ENCODE measurements at places on chromosomes 11 and 22. TPM values are rescaled to one million over a fixed set of nuclear protein-coding genes. Genes with fewer than 3 reads are reported as not detected.

Gene UPB1
- total RNA-seq: not detected

Gene TH
- total RNA-seq: not detected

Gene CARS1
- total RNA-seq: 61.3 TPM

Gene ABCC8
- total RNA-seq: 1.4 TPM

Gene GP1BB
- total RNA-seq: 1.2 TPM

Gene CHRDL2
- total RNA-seq: 4.6 TPM

Gene ACTN3
- not detected for total RNA-seq

Gene RAB30
- total RNA-seq: 8.9 TPM

Gene OR8D4
- total RNA-seq: not detected

Gene TMEM191C
- total RNA-seq: 1.0 TPM

Gene CWF19L2
- 4.6 TPM for total RNA-seq

Gene TTC36
- total RNA-seq: not detected

Gene OR2D2
- total RNA-seq: not detected

Gene KRTAP5-8
- not detected for total RNA-seq

Gene RBMXL2
- not detected for total RNA-seq

Gene RIN1
- total RNA-seq: 35.7 TPM

Gene SEPTIN3
- 1.3 TPM for total RNA-seq

Gene MLC1
- 0.08 TPM for total RNA-seq

Gene PARVG
- total RNA-seq: not detected

Gene CALCA
- 0.35 TPM for total RNA-seq

Gene SPINDOC
- total RNA-seq: 48.3 TPM

Gene RASSF10
- total RNA-seq: 3.4 TPM

Gene OR51B2
- not detected for total RNA-seq

Gene DMC1
- 5.4 TPM for total RNA-seq

Gene FBLN1
- 46.6 TPM for total RNA-seq

Data from A549 treated with ZK216348 at 1 μM for 4 hours (cell line).